ENCODE measurements at places on chromosomes 7 and 10. TPM values are rescaled to one million over a fixed set of nuclear protein-coding genes. Genes with fewer than 3 reads are reported as not detected.

DNA sequence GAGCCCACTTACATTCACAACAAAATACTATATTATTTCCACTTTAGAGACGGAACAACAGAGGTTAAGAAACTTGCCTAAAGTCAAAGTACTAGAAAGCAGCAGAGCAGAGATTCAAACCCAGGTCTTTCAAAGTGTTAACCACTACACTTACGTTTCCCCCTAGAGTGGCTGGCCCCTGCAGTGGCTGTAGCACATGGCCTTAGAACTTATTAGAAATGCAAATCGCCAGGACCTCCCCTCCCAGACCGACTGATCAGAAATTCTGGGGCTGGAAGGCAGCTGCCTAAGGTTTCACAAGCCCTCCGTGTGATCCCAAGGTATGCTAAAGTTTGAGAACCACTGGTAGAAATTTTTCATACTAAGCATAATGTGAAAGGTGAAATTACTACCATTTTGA lies 8.1 kb downstream of the MPP7 start:
- DNase-seq = no peak

- DNase-seq = no peak
Observed at GRCh38 chr7:135717693-135718092, 10.3 kb downstream of the SLC13A4 start.

DNA sequence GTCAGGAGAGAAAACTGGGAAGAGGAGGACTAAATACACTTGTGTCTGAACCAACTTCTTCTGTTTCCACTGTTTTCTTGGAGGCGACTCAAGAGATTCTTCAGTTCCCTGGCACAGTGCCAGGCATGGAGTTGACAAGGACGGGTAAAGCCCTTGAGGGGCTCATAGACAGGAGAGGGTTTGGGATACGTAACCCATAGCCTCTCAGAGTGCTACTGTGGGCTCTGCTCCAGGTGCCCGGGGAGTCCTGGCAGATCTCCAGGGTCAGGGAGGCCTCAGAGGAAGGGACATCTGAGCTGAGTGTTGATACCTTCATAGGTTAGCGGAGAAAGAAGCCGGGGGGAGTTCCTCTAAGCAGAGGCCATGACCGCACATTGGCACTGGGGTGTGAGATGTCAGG lies 42.0 kb downstream of the GALNT17 start:
- DNase-seq = peak; percentile 14

DNA sequence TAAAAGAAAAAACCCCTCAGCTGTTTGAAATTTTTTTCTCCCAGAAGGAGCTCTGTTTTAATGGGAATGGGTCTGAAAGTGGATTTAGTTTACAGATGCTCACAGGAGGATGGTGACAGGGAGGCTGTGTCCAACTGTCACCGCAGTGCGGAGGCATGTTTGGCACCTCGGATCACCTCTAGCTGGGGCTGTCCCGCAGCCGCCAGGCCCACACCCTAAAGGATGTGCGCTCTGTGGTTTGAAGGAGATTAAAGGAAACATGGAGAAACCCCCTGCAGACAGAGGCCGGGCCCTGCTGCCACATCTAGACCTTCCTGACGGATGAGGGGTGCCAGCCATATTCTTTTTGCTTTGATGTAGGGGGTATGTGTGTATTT lies 160.6 kb downstream of the DNAJB6 start:
- DNase-seq = no peak

- DNase-seq = no peak
Observed at GRCh38 chr10:49600781-49601400, 9.2 kb upstream of the SLC18A3 start.

- DNase-seq = no peak
Observed at GRCh38 chr10:60441515-60441914, 51.8 kb upstream of the ANK3 start.

DNA sequence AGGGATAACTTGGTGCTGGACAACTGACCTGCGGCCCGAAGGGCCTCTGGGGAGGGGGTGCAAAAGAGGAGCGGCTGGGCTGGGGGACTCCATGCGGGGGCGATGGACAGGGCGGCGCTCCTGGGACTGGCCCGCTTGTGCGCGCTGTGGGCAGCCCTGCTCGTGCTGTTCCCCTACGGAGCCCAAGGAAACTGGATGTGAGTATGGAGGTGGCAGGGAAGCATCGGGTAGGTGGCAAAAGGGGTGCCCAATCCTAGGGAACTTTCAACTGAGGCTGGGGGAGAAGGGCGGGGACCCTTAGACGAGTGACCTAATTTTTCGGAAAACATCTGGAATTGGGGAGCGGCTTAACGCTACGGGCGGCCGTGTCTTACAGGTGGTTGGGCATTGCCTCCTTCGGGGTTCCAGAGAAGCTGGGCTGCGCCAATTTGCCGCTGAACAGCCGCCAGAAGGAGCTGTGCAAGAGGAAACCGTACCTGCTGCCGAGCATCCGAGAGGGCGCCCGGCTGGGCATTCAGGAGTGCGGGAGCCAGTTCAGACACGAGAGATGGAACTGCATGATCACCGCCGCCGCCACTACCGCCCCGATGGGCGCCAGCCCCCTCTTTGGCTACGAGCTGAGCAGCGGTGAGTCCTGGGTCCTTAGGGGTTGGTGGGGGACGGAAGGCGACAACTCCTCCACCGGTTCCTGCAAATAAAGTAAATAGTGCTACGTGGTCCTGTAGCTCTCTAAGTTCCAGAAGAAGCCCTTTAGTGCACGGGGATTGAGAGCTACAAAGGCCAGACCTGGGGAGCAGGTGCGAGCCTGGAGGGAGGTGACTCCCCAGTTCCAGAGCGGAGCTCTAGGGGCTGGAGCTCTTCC lies 622 bp downstream of the WNT16 start:
- peak; percentile 43 for DNase-seq

Gene OR9A2
- total RNA-seq = not detected

Measured in stomach (tissue), 19 donors.